ENCODE measurements at places on chromosomes 1 and 21. TPM values are rescaled to one million over a fixed set of nuclear protein-coding genes. Genes with fewer than 3 reads are reported as not detected.

Gene CDK18
- total RNA-seq, result 3.3 TPM

Gene TNFRSF14
- 141 TPM for total RNA-seq

Gene PROK1
- not detected for total RNA-seq

Gene BLACAT1
- 0.34 TPM for total RNA-seq

Gene CCDC28B
- 20.0 TPM for total RNA-seq

Gene TNFRSF18
- 245 TPM for total RNA-seq

Gene MYBPH
- total RNA-seq, result not detected

Gene S100A8
- not detected for total RNA-seq

GRCh38 chr1:3789421-3790300 is 6.6 kb downstream of the LRRC47 start:
- no peak for DNase-seq

- no peak for DNase-seq
These were observed 2.8 kb downstream of the PRDM16 start for GRCh38 chr1:3071565-3072390.

GRCh38 chr1:246631426-246631825 is 65.2 kb downstream of the CNST start:
- DNase-seq, result no peak

GRCh38 chr1:173818459-173818858 is 6.0 kb upstream of the DARS2 start:
- no peak for DNase-seq

GRCh38 chr1:177228693-177229065 is 57.9 kb downstream of the BRINP2 start:
- no peak for DNase-seq

GRCh38 chr1:62144238-62144831 is 50.3 kb upstream of the L1TD1 start:
- peak; percentile 26 for DNase-seq

DNA sequence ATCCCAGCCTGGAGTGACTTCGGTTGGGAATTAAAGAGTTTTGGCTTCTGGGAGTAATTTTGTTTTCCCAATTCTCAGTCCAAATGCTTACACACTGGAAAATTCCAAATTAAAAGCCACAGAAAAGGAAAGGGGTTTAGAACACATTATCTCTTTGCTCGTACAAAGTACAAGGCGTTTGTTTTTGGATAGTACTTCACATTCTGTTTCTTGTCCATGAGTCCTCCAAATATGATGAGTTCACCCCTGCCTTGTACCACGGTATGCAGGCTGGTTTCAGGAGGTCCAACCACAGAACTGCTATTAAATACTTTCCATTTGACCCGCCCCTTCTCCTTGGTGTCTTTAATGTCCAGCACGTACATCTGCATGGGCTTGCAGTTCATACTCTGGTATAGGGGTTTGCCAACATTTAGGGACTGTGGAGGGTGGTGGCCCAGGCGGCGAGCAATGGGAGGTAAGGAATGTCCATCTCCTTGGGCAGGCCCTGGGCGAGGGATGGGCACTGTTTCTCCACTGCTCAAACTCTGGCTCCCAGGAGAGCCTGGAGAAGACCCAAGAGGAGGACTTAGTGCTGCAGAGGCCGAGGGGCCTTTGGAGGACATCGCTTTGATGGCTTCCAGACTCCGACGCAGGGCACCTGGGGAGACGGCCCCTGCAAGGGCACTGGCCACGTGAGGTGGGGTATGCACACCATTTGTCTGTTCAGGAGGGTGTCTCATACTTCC is 13.7 kb upstream of the CPLANE2 start:
- DNase-seq, result no peak

DNA sequence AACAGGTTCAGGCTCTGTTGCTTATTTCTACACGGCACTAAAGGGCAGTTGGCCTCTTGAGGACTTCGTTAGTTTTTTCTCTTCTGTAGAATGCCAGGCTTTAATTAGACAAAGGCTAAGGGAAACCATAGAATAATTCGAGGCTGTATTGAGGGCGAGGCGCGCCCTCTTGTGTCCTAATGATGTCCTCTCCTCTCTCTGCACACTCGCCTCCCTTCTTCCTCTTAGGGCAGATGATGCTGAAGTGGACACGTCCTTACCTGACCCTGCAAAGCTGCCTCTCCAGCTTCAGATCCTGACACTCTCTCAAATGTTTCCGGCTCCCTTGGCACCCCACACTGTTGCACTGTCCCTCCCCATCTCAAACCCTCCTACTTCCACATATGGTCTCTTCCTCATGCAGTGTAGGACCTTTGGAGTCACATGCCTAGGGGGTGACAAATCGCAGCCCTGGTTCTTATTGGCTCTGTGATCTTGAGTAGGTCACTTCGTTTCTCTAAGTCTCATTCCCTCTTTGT is 1.9 kb upstream of the ZSCAN20 start:
- DNase-seq, result peak; percentile 66

- DNase-seq, result no peak
These were observed 1.4 kb downstream of the MEX3A start for GRCh38 chr1:156080863-156081179.

- DNase-seq, result no peak
These were observed 98.4 kb upstream of the USP25 start for GRCh38 chr21:15631342-15631741.

GRCh38 chr1:209659909-209660308 is 7.7 kb upstream of the LAMB3 start:
- DNase-seq, result peak; percentile 23

GRCh38 chr1:109821831-109822745 is 58.4 kb upstream of the EPS8L3 start:
- DNase-seq, result no peak

DNA sequence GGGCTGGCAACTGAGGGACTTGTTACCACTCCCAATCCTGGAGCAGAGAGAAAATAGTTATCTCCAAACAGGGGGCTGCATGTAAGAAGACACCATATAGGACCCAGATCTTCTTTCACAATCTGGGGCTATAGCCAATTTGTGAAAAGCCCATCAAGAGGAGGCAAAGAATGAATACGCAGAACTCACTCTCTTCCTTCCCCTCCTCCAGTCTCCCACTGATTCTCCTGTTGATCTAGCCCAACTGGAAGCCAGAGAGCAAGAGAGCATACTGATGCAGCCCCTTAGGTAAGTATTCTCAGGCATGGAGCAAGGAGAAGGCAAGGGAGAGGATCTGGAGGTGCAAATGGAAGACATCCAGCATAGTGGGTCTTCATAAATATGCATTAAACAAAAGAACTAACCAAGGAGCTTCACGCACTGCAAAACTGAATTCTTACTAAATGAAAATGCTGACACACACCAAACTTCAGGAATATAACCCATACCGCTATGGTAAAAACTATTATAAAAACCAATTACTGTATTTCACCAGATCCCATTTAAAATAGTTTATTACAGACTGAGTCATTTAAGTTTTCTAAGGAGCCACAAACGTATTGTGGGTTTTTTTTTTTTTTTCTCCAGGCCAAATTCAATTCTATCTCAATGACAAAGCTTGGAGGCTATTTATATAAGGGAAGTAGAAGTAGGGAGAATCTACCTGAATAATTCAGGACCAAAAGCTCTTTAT is 15.5 kb upstream of the HMGB4 start:
- DNase-seq, result no peak

- no peak for DNase-seq
These were observed 38.2 kb downstream of the JUN start for GRCh38 chr1:58745666-58746065.

- DNase-seq, result no peak
These were observed 27.4 kb downstream of the LRRC3 start for GRCh38 chr21:44482581-44483287.

DNA sequence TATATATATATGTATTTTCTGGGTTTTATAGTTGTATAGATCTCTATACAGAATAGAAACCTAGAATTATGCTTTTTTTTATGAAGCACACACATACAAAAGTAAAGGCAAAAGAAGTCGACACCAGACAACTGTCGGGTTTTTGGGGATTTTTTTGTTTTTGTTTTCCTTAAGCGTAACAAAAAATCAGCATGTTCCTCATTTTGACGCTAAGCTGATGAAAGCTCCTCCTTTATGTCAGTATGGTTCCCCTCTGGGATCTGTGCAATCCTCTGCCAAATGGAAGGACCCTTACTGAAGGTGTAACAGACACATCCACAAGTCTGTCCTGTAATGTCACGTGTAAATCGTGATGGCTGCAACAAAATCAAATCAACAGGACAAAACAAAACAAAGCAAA is 226.2 kb downstream of the RHOU start:
- DNase-seq, result no peak

DNA sequence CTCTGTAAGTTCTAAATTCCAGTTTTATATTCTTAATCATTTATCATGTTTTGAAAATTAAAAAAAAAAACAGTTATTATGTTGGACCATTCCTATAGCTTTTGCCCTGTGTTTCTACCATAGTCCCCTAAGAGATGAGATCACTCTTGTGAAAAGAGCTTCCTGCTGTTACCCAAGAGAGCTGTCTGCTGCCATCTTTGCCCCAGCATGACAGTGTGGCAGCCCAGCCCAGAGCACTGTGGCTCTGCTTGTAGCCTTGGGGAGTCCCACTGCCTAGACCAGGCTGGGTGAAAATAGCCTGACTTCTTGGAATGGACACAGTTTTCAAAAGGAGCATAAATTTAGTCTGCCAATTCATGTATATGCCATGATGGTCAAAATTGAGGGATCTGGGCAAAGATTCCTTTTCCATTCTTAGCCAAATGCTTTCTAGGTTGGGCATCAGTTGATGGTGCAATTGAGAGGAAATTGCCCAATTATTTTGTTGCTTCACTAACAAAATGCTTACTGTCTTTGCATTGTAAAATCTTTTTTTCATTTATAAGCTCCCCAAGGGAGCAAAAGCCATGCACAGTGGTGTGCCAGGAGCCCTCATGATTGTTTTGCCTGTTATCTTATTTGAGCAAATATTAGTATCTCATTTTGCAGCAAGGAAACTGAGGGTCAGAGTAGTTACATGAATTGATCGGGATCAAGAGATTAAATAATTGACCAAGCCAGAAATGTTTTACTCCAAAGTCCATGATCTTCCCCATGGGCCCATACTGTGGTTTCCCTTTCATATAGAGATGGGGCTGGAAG is 72.8 kb downstream of the ETS2 start:
- DNase-seq, result no peak

GRCh38 chr1:91059157-91059556 is 37.3 kb upstream of the ZNF644 start:
- no peak for DNase-seq

- no peak for DNase-seq
These were observed 680.8 kb downstream of the MATN1 start for GRCh38 chr1:30042438-30043147.

DNA sequence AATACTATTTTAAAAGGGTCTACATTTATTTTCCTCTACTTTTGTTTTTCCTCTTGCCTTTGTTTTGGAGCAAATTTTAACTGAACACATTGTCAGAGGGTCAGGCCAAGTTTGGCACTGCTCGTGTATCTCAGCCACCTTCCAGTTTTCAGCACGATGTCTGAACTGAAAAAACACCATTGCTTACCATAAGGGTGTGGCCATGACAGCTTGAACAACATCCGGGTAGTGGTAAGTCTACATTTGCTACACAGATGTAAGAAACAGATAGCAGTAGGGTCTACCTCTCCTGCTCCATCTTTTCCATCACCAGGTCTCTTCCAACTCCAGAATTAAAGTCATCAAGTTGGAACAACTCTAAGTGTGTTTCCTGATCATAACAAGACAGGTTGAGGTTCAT is 4.2 kb downstream of the HIVEP3 start:
- DNase-seq, result no peak

DNA sequence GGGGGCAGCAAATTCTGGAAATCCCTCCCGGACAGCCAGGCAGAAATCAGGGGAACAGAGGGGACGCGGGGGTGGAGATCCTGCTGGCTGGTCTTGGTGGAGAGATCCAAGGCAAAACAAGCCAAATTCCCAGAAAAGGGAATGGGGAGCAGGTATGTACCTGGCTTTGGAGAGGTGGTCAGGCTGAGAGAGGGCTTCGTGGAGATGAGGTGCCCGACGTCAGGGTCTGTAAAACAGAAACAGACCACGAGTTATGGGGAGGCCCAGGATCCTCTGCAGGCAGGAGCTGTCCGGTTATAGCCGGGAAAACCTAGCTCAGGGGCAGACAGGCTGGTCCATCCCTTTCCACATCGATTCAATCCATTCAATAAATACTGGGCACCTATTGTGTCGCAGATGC is 4.4 kb downstream of the CLEC20A start:
- no peak for DNase-seq

GRCh38 chr21:42386034-42386591 is 9.7 kb downstream of the TMPRSS3 start:
- DNase-seq, result no peak

- no peak for DNase-seq
These were observed 1.7 kb upstream of the ATP1A4 start for GRCh38 chr1:160149716-160150115.

- DNase-seq, result no peak
These were observed 115.1 kb upstream of the CHODL start for GRCh38 chr21:18129526-18129925.

- DNase-seq, result no peak
These were observed 20.6 kb downstream of the RUNX3 start for GRCh38 chr1:24909388-24909898.

DNA sequence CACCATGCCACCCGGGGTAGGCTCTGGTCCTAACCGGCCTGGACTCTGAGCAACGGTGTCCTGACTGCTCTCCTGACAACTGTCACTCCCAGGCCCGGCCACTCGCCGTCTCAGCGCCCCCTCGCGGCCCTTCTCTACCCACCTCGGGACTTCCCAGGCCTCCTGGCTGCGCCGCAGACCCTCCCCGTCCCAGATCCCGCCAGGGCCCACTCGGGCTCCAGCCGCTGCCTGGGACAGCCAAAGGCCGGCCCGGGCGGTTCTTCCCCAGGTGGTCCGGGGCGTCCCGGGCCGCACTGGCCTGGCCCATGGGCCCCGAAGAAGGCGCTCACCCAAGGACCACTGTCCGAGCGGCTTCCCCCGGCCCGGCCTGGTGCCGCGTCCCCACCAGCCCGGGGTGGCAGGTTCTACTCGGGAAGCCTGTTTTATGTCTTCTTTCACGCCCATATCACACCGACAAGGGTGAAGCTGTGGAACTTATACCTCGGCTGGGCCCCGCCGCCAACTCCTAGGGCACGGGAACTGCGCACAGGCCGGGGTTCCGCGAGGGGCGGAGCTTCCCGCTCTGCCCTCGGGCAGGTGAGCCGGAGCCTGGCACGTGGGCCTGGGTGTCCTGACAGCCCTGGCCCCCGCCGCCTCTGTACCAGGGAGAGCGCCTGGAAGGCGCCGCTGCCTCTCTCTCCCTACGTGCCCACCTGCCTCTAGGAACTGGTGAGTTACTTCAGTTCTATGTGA is 138.3 kb downstream of the TTLL7 start:
- DNase-seq, result peak; percentile 87

All from activated T-cell treated with anti-CD3 and anti-CD28 coated beads, Interleukin-2, amount 50 U/mL, for 72 hours (primary cell).